Left lobe of liver (tissue), 2 donors: ENCODE measurements at places on chromosomes 12 and 14.

DNA sequence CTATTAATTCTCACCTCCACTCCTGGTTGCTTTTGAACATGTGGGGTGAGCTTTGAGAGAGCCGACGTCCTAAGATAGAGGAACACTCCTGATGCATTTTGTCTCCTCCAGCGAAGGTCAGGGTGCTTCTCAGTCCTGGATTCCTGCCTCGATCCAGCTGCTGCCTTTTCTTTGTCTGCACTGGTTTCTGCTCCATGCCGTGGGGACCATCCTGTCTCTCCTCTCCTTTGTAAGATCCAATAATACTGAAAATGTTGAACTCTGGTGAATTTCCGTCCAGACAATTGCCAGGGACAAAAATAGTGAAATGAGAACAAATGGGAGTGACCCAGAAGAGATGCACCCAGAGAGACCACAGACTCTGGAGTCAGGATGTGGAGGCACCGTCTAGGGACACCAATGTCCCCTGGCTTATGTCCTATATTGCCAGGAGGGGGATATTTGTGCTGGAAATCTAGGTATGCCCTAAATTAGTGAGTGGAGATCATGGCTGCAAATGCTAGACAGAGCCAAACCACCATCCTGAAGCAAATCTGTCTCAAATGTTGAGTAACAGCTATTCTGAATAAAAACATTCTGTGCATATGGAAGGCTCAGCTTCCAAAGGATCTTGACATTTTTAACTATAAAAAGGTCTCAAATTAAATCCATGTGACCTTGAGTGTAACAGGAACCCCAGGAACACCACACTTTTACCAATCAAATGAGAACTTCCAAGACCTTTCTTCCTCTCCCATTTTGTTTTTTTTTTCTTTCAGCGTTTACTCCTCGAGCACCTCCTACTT lies 170.9 kb downstream of the PPM1H start:
- DNase-seq: no peak

- DNase-seq: peak; percentile 77
Observed at GRCh38 chr12:55736780-55737580, 5.9 kb upstream of the GDF11 start.

- DNase-seq: no peak
Observed at GRCh38 chr12:85781766-85782165, 54.4 kb downstream of the RASSF9 start.

DNA sequence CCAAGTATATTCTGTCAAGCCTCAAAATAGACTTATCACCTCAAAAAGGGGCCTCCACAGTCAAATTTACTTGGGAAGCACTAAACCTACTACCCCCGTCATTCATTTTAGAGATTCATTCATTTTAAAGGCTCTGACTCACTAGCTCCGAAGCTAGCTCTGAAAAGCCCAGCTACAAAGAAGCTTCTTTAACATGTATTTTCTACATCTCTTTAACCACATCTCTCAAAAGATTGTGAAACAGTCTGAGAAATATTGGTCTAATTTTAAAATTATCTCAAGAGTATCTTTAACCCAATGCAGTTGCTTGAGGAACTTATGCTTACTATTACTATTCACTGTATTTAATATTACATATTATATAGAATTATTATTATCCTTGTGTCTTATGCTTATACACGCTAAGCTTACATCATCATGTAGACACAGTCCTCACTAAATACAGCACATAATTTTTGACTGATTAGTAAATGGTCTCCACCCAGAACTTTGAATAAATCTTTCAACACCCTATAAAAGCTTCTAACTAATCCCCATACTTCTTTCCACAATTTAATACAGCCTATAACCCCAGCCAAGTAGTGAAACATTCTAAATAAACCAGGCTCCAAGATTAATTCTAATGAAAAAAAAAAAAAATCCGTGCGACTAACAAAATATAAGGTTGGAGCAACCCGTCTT lies 7.8 kb downstream of the NT5DC3 start:
- DNase-seq: no peak

- DNase-seq: no peak
Observed at GRCh38 chr12:32049956-32050355, 56.7 kb upstream of the BICD1 start.

- DNase-seq: no peak
Observed at GRCh38 chr14:70696026-70696425, 54.3 kb downstream of the TTC9 start.

DNA sequence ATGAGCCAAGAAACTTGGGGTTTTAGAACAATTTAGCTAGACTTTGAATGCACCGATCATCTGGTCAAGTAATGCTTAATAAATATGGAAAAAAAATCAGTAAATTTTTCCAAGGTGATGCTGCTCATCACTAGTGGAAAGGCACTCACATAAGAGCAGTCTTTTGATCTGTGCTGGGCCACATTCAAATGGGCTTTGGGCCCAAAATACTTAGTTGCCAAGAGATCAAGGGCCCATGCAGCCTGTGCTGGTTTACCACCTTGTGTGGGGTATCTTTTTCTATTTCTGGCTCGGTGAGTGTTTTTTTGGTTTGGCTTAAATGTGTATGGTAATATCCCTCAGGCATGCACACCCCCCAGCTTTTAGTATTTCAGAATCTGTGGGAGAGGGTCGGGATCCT lies 943.2 kb downstream of the TMTC2 start:
- no peak for DNase-seq

GRCh38 chr14:94398182-94398479 lies 9.7 kb upstream of the SERPINA1 start:
- no peak for DNase-seq

GRCh38 chr14:54566410-54567223 lies at the start of gene SAMD4A:
TSS of gene SAMD4A (plus strand) at chr14:54567128. CDS start at chr14:54567917, 789 bp downstream.
- DNase-seq: peak; percentile 66

DNA sequence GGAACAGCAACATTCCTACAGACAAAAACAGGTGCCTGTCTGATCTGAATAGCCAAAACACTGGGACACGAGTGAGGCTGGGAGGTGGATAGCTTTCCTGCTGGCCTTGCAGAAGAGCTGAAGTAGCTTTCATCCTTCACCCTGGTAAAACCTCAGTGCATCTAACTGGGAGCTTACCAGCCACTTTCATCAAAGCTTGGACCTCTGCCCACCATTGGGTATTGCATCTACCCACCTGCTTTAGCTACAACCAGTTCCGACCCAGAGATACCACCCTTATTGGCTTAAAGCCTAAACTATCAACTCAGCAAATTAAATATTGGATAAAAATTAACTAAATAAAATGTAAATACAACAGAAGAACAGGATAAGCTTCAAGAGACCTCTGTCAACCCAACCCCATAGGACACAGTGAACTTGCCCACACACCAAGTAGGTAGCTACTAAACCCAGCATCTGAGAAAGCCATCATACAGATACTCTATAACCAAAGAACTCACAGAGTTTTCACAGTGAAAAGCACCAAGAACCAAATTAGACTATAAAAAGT lies 866.3 kb downstream of the FSCB start:
- no peak for DNase-seq

GRCh38 chr14:56082880-56083279 lies 35.3 kb upstream of the PELI2 start:
- no peak for DNase-seq

- DNase-seq: no peak
Observed at GRCh38 chr12:132396657-132397056, 67.3 kb upstream of the GALNT9 start.

DNA sequence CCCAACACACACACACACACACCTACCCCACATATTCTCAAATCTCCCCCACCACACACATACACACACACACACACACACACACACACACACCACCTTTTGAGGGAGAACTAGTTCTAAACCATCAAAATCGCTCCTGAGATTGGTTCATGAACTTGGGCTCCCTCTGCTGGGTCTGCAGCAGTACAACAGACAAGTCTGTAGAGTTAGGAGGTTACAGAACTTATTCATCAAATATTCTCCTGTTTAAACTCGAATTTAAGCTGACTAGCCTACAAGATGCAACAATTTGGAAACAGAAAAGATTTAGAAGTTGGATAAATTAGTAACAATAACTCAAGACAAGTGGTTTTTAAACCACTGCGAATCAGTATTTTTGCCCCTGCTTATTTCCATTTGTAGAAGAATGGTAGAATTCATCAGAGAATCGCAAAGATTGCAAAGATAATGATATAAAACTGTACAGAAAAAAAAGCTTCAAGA lies 136.4 kb upstream of the USP15 start:
- DNase-seq: no peak

DNA sequence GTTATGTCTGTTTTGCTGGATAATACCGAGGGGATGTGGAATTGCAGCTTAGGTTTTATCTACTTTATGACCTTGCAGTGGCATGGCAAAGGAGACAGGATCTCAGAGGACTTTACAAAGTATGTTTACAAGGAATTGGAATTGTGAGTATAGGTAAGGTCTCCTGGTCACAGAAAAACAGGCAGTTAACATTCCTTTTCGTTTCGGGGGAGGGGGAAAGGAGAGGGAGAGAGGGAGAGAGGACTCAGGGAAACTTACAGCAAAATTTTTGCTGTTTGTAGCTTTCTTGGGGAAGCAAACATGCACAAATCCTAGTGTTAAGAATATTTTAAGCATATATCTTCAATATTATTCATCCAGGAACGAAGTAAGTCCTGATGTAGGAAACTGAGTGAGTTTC lies 590.5 kb upstream of the LRFN5 start:
- DNase-seq: no peak

GRCh38 chr14:82565825-82566224 lies 1032.2 kb upstream of the SEL1L start:
- DNase-seq: no peak

DNA sequence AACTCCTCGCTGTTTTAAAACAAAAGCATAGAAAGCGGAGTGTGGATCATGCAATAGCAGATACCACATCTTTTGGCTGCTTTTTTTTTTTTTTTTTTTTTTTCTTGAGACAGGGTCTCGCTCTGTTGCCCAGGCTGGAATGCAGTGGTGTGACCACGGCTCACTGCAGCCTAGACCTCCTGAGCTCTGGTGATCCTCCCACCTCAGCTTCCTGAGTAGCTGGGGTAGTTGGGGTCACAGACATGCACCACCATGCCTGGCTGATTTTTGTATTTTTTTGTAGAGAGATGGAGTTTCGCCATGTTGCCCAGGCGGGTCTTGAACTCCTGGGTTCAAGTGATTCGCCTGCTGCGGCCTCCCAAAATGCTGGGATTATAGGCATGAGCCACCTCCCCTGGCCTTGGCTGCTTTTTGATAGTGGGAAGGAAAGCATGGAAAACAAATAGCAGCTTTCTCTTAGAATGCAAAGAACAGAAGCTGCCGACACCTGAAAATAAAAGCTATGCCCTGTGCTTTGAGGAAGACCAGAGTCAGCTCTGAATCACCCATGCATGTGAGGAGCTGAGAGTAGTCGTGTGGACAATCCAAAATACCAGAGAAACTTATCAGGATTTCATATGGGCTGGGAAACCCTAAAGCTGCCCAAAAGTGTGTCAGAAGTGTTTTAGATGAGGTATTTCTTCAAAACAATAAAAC lies 3.6 kb upstream of the ELK3 start:
- DNase-seq: no peak

DNA sequence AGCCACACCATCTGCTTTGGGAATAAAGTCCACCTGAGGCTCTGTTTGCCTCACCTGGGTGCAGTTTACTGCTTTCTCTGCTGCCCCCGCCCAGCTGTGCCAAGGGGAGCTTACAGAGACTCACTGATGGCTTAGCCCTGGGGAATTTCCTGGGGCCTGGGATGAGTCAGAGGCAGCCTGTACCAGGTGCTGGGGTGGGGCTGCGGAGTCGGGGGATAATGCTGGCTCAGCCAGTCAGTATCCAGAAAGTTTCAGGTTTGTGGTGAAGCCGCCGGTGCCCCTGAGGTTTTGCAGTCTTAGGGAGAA lies 22.3 kb downstream of the PLEKHG3 start:
- DNase-seq: no peak

GRCh38 chr12:52440821-52441319 lies 6.7 kb upstream of the KRT75 start:
- DNase-seq: no peak

- no peak for DNase-seq
Observed at GRCh38 chr12:56118688-56119357, 757 bp downstream of the ZC3H10 start.

DNA sequence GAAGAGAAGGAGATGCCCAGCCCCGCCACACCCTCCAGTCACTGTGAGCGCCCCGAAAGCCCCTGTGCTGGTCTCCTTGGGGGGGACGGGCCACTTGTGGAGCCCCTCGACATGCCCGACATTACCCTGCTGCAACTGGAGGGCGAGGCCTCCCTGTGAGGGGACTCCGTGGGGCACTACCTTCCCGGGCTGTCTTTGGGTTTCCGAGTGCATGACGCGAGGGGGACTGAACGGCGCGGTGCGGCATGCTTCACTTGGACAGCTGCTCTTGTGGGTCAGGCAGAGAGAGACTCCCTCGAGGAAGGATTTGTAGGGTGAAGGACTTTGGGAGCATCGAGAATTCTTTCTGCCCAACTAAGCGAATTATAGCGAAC lies 1.1 kb downstream of the CCDC184 start:
- DNase-seq: no peak

GRCh38 chr14:72751276-72752033 lies 142.4 kb downstream of the DPF3 start:
- no peak for DNase-seq

GRCh38 chr12:121803861-121804416 lies at the start of gene SETD1B:
TSS of gene SETD1B (plus strand) at chr12:121804009. CDS start at chr12:121804738, 729 bp downstream.
- DNase-seq: peak; percentile 68

GRCh38 chr12:14066021-14066420 lies 84.6 kb upstream of the GRIN2B start:
- DNase-seq: no peak

DNA sequence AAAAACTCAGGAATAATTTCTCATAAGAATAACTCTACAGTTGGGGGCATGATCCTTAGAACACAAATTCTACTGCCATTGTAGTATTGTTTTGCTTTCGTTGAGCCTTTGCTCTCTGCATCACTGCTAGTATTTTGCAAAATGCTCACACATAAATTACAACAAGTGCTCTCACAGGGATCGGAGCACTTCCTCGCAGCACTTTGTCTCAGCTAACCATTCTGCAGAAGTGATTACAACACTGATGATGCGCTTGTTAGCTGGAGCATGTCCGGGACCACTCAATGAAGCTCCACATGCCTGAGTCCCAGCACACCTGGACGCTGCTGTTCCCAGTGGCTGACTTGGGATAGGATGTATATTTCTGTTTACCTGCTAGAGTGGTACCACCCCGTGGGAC lies 31.6 kb downstream of the MOAP1 start:
- DNase-seq: no peak
